ENCODE measurements at places on chromosomes 2 and 18.

DNA sequence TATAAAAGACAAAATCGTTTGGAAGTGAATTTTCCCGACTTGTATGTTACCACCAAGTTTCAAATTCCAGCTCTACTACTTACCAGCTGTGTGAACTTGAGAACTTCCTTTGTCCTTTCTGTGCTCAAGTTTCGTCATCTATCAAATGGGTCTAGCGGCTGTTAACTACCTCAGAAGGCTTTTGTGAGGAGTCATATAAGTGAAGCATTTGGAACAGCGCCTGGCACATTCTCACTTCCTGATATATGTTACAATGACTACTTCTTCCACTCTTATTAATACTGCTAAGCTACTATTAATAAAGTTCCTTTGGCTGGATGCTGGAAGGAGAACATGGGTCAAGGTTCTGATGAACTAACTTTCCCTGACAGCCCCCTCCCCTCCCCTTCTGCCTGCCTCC, 104.5 kb downstream of the MEIS1 start:
- no peak for DNase-seq

DNA sequence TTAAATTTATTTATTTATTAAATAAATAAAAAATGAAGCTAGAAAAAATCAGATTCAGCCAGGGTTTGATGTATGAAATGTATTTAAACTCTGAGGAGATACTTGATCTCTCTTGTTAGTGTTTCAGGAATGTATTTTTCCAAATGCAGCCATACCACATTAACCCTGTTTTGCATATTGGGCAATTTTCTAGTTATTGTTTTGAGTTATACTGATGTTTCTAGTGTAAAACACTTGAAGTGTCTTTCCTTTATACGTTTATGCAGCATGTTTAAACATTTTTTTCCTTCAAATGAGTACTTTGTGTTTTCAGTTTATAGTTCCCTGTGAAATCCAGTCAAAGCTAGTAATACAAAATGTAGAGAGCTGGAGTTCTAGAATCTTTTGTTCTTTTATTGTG, 69.9 kb downstream of the WDR7 start:
- DNase-seq, result no peak

GRCh38 chr2:69210385-69210784, 176.6 kb downstream of the GFPT1 start:
- DNase-seq, result no peak

DNA sequence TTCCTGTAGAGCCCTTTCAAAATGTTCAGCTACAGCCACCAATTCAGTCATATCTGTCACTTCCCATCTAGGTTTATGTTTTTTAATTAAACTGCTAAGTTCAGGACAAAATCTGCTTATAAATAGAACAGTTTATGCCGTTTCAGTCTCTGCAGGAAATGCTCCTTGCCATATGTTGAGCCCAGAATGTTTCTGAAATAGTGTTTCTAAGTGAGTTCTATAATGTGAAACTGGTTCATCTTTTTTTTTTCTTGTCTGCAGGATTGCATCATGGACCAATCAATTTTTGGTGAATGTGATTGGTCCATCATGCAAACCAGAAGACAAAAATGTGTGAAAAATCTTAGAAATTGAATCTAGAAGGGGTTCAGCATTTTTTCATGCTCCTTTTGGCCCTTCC, 30.2 kb upstream of the RHOB start:
- no peak for DNase-seq

DNA sequence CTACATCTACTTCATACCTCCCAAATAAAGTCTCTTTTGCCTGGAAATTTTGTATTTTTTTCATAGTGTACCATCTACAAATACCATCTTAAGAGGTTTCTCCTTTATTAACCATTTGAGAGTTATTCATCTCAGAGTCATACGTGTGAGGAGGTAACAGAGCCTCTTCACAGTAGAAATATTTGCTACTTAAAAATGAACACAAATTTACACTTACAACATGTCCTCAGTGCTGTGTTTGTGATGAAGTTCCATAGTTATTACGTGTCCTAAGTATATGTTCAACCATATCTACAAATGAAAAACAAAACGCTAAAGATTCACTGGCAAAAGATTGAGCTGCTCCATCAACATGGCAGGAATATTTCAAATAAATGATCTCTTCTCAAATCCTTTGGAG, 48.5 kb upstream of the HNRNPA3 start:
- no peak for DNase-seq

DNA sequence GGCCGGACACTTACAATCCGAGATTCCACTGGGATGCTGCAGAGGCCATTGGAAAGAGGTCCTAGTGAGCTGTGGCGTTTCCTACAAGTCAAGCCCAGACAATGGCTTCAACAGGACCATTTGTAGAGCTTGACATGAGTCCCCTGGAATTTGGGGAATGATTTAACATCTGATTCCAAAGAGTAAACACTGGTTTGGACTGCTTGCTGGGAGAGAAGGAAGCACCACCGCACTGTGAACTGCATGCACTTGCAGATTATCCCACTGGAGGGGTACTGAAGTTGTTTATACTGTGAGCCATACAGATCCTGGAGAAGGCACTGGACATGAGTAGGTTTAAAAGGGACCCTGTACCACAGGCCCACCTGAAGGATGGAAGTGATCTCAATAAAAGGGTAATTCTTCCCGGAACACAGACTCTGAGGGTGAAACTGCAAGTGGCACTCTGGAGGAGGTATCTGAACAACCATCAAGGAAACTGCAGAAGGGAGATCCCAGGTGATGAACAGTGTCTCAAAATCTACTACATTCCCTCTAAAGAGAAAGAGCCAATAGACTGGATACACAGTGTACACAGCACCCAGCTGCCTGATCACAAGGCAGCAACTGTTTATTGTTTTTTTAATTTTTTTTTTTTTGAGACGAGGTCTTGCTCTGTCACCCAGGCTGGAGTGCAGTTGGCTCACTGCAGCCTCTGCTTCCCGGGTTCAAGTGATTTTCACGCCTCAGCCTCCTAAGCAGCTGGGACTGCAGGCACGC, 4.3 kb upstream of the RAB6C start:
- DNase-seq, result no peak

DNA sequence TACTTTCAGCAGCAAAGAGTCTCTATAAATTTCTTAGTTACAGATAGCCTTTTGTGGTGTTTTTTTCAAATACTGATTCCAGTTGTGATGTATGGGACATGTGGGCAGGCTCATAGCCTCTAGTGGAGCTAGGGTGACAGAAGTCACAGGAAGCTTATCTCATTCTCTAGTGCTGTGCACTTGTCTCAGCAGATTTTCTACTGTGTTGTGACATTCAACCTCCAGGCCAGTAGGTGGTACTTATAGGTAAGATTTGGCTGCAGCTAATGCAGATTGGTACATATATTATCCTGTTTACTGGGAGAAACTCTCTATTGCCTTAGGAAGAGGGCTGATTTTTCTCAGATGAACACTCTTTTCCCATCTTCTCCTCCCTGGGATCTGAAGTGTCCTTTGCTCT, 176.2 kb downstream of the CALCRL start:
- no peak for DNase-seq

GRCh38 chr2:191333911-191334357, 88.7 kb downstream of the MYO1B start:
- DNase-seq, result no peak

DNA sequence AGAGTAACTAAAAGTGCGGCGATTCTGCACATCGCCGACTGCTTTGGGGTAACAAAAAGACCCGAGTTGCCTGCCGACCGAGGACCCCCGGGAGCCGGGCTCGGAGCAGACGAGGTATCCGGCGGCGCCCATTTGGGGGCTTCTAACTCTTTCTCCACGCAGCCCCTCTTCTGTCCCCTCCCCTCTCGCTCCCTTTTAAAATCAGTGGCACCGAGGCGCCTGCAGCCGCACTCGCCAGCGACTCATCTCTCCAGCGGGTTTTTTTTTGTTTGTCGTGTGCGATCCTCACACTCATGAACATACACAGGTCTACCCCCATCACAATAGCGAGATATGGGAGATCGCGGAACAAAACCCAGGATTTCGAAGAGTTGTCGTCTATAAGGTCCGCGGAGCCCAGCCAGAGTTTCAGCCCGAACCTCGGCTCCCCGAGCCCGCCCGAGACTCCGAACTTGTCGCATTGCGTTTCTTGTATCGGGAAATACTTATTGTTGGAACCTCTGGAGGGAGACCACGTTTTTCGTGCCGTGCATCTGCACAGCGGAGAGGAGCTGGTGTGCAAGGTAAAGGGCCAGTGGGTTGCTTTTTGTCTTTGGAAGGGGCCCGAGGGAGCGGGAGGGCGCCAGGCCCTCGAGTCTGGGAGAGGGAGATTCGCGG, 1.4 kb downstream of the TRIB2 start:
- no peak for DNase-seq

DNA sequence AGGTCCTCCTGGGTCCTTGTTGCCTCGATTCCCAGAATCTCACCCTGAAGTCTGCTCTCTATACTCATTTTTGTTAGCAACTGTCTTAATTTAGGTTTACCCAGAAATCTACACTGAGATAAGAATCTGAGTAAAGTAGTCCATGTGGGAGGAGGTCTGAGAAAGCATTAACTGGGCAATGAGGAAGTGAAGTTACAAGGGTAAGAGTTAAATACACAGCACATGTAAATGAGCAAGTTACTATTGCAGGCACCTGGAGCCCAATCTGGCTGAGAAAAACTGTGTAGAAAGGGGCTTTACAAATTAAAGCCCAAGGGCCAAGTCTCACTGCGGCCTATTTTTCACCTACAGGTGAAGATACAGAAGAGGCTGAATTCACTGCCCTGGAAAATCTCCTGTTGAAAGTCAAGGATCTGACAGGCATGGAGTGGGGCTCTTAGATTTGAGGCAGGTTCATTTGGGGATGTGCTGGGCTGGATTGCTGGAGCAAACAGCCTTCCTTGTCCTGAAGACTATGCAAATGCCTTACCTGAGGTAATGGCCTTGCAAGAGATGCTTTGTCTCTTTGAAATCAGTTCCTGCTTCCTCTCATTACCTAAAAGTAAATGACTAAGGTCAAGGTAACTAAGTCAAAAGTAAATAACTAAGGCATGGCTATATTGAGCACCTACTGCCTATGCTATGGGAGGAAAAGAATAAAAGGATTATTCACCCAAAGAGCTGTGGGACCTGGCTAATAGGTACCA, 84.4 kb upstream of the DYNAP start:
- DNase-seq, result no peak

DNA sequence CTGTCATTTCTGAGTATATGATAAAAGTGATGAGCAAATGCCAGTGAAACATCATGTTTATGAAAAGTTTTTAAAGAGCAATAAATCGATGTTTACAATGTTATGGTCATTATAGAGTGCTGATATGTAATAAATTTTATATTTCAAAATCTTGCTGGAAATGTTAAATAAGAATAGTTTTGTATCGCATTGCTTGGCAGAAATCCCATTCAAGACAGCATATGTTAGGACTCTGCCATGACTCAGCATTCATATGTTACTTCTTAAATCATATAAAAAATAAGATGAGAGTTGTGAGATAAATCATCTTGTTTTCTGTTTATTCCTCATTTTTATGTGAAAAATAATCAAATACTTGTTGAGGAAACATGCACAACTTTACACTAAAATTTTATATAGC, 949.9 kb upstream of the NRXN1 start:
- no peak for DNase-seq

DNA sequence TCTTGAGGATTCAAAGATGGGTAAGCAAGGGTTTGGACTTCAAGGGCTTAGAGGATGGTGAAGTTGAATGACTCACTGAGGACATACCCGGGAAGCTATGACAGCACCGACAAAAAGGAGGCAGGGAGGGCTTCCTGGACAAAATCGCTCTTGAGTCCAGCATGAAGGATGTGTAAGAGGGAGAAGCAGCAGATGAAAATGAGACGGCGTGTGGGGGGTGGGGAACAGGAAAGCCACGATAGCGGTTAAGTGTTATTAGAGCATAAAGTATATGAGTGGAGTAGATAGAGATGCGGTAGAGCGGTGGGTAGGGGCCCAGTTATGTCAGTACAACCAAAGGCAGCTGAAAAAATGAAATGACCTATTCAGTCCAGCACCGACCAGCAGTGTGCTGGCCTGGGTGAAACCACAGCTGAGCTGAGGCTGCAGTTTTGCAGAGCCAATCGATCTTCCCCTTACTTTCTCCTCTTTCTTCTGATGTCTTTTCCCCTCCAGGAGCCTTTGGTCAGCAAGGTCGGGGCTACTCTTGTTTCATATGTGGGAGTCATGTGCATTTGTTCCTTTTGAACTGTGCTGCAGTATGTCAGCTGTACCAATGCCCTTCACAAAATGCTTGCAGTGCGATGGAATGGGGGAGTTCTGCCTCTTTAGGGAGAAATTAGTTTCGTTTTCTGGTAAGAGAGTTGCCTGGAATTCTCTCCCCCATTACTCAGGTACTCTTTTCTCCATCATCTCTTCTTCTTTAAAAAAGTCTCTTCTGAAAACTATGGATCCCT, 2.0 kb upstream of the THUMPD2 start:
- no peak for DNase-seq

DNA sequence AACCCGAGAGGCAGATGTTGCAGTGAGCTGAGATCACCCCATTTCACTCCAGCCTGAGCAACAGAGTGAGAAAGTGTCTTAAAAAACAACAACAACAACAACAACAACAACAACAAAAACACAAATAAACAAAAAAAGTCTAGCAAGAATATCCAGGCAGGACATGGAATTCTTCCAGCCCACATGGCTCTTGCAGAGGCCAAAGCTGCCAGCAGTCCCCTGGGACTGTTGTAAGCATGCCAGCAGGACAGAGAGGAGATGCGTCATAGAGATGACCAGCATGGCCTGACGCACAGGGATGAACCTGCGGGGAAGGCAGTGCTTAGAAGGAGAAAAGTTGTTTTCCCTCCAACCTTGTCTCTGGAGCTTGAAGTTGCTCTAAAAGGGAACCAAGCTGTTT, 182.3 kb upstream of the PGAP1 start:
- DNase-seq, result no peak

DNA sequence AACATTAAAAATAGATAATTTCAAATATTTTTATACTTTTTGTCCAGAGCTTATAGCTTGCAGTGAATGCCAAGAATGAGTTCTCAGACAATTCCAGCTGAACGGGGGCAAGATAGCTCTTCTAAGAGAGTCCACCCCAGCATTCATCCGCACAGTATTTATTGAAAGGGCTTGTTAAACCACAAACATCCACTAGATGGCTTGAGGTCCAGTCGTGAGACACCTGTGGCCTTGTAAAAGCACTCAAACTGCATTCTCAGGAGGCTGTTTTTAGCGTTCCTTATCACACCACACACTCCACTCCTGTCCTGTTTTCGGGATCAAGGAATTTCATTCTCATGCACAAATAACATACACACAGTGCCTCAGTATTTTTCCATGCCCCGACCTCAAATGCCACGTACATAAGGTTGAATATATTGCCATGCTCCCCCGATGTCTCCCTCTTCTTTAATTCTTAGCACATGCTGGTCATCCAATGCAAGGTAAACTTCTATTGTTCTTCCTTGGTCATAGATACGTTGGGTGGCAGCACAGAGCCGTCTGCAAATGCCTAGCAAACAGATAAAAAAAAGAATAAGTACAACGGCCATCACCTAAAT, 47.4 kb downstream of the DNAJC10 start:
- DNase-seq, result no peak

- DNase-seq, result no peak
Measured at GRCh38 chr2:219434718-219435525, at the start of gene SPEG. Gene SPEG (plus strand): TSS chr2:219434843. CDS start chr2:219434978, 135 bp downstream.

GRCh38 chr2:16223161-16223840, 283.0 kb downstream of the MYCN start:
- DNase-seq, result no peak

GRCh38 chr2:188902901-188903491, 71.2 kb upstream of the COL3A1 start:
- no peak for DNase-seq

- DNase-seq, result no peak
Measured at GRCh38 chr2:133773854-133774653, 205.8 kb upstream of the NCKAP5 start.

Measured in stimulated activated CD8-positive, alpha-beta memory T cell treated with anti-CD3 and anti-CD28 coated beads, Interleukin-4, amount 100 ng/mL, for 1 hour (primary cell).